Amniotic epithelial cell (primary cell): ENCODE measurements at places on chromosomes 7 and 10.

DNA sequence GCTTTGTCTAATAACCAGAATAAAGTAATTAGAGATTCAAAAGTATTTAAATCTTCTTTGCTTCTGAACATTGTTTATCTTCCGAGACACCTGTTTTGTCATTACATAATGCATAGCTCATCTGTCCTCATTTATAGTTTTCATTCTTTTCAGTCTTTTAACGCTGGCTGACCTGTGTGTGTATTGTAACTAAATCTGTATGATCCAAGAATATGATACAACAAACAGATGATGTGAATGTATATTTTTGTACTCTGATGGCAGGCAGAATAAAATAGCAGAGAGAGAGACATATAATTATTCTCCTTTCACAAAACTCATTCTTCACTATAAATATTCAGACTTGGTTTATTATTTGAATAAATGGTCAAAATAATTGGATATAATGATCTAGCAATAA, 80.6 kb downstream of the ORC5 start:
- DNase-seq, result no peak

DNA sequence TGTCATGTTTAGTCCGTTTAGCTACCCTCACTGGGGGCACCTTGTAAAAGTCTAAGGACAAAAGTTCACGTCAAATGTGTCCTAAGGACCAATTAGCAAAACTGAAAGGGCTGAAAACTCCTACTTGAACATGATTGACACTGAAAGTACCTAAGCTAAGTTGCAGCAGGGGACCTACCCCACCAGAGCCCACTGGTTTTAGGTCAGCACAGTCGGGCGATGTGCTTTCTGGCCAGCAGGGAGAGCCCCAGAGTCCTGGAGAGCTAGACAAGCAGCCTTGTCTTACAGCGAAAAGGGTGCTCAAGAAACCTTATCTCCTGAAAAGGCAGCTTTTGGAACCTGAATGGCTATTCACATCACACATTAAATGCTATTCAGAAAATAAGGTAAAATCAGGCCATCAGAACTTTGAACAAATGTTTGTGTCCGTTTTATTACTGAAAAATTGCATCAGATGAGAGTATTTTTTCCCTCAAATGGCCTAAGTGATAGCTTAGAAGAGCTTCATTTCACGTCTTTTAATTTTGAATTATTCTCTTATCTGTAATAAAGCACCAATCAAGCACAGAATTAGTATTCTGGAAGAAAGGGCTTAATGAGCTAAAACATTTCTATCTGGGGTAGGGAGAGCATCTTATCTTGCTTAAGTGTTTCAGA, 52.2 kb upstream of the MKI67 start:
- peak; percentile 6 for DNase-seq

DNA sequence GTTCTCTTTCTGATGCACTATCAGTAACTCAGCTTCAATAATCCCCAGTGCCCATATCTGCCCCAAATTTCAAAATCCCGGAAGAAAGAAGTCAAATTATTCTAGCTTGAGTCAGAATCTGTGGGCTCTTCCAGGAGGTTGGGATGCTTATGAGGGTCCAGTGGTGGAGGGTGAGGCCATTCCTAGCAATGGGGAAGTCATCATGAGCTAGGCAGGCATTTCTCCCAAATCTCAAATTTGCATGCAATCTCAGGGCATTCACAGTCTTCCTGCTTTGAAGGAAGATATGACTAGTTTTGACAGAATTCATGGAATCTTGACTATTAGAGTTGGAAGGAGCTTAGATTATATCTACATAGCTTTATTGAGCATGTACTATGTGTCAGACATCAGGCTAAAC, 164.3 kb upstream of the AGK start:
- DNase-seq, result no peak

- DNase-seq, result no peak
Observed at GRCh38 chr7:151964951-151965350, 8.7 kb downstream of the GALNTL5 start.

GRCh38 chr10:122665946-122666345, 33.7 kb downstream of the C10orf120 start:
- no peak for DNase-seq

GRCh38 chr10:47173929-47174442, 126.0 kb upstream of the GDF10 start:
- DNase-seq, result no peak
